ENCODE measurements at places on chromosomes 7 and 10.

- no peak for DNase-seq
Measured at GRCh38 chr10:4194231-4194630, 409.2 kb upstream of the KLF6 start.

DNA sequence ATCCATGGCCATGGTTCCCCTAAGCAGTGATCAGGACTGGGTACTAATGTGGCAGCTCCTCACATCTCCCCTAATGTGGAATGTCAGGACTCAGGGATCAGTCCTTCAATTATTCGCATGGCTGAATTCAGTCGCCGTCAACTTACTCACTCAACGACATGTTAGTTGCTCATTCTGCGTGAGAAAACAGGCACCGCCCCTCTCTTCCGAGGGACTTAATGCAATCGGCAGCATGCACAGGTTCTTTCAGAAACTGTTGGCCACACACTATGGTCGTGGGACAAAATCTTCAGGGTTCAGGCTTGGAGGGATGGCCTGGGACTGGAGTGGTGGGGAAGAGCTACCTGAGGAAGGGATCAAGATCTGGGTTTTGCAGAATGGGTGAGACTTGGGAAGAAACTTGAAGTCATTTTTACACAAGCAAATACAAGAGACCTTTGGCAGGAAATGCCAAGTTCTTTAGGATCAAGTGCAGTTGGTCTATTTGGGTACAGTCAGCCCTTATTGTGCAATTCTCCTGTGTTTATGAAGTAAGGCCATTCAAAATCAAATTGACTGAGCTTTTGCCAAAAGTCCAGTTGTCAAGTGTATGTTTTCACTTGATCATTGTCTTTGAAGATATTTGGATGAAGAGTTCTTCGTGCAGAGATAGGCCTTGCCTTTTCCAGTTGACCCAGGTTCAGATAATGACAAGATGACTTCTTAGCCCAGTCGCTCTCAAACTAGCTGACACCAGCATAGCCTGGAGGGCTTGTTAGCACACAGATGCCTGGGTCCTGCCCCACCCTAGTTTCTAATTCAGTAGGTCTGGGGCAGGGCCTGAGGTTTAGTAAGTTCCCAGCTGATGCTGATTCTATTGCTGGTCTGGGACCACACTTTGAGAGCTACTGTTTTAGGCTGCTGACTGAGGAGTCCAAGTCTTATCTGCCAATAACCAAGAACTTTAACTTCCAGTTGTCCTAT is 48.5 kb downstream of the LRRC18 start:
- DNase-seq: no peak

DNA sequence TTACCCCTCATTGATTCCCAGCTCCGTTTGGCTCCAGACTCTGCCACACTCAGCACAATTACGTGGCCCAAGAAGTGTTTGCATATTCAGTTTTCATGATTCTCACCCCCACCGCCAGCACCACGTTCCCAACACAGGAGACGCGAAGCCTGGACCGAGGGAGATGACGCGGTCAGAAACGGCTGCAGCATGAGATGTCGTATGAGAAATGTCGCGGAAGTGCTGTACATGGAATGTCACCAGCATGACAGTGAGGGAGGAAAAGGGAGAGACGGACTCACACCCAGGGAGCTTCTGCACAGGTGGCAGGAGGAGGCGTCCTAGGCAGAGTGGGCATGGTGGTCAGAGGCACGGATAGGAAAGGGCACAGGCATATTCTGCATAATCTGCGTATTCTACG is 188.3 kb downstream of the WDR37 start:
- no peak for DNase-seq

DNA sequence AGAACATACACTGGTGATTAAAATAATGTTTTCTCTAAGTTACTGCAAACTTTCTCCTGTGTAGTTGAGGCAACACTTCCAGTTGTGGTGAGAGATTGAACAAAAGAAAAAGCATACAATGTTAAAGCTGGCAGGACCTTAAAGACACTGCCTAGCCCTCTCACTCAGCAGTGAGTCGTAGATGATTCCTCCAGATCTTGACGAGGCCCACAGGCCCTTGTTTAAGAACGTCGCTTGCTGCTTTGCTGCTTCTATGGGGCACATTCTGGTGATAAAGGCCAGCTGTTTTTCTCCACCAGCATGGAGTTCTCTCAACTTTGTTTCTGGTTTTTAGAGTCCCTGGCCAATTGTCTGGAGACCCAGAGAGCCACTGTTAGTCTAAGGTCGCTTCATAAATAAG is 2.8 kb upstream of the DENND11 start:
- no peak for DNase-seq

- no peak for DNase-seq
Measured at GRCh38 chr10:30034433-30035137, 24.8 kb downstream of the JCAD start.

DNA sequence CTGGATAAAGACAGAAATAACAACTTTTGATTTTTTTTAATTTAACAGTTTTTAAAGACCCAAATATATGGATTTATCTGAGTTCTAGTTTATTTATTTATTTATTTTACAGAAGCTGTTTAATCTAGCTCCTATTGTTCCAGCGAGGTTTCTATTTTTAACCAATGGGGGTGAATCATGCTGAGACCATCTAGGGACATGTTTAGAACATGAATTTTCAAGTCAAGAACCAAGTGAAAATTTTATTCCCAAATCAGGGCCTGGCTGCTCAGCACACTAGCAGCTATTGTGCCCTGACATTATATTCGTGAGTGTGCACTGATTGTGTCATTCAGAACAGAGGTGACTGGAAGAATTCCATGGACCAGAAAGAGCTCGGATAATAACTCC is 24.6 kb upstream of the MPP7 start:
- no peak for DNase-seq

GRCh38 chr7:112023282-112023681 is 182.9 kb downstream of the DOCK4 start:
- no peak for DNase-seq

- no peak for DNase-seq
Measured at GRCh38 chr10:807163-807957, 117.9 kb upstream of the DIP2C start.

DNA sequence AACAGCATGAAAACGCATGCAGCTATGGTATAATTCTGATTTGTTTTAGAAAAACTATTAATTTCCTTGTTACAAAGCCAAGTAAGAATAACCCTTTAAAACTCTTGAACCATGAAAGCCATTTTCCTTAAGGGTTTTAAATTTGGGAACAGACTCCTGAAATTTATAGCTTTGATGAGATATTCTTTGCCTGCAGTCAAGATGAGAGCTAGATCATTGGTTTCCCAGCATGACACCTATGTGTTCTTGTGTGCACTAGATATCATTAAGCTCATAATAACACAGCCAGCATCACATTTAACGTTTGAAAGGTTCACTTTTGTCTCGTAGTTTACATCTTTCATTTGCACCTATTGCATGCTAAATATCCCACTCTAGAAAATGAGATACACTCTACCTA is 202.2 kb downstream of the PHF14 start:
- peak; percentile 57 for DNase-seq

- DNase-seq: no peak
Measured at GRCh38 chr10:89279421-89279869, 22.4 kb upstream of the IFIT2 start.
